ENCODE measurements at places on chromosomes 12 and 14. TPM values are rescaled to one million over a fixed set of nuclear protein-coding genes. Genes with fewer than 3 reads are reported as not detected.

GRCh38 chr14:37708481-37708880, 113.1 kb downstream of the TTC6 start:
- no peaks in the 10 kb centered on the region for H3K4me1 ChIP-seq
- no peak overlapping the region for H3K4me3 ChIP-seq
- no peaks in the 10 kb centered on the region for H3K27me3 ChIP-seq
- H3K36me3 ChIP-seq: no peaks in the 10 kb centered on the region
- no peak overlapping the region for H3K27ac ChIP-seq
- DNase-seq: no peak

DNA sequence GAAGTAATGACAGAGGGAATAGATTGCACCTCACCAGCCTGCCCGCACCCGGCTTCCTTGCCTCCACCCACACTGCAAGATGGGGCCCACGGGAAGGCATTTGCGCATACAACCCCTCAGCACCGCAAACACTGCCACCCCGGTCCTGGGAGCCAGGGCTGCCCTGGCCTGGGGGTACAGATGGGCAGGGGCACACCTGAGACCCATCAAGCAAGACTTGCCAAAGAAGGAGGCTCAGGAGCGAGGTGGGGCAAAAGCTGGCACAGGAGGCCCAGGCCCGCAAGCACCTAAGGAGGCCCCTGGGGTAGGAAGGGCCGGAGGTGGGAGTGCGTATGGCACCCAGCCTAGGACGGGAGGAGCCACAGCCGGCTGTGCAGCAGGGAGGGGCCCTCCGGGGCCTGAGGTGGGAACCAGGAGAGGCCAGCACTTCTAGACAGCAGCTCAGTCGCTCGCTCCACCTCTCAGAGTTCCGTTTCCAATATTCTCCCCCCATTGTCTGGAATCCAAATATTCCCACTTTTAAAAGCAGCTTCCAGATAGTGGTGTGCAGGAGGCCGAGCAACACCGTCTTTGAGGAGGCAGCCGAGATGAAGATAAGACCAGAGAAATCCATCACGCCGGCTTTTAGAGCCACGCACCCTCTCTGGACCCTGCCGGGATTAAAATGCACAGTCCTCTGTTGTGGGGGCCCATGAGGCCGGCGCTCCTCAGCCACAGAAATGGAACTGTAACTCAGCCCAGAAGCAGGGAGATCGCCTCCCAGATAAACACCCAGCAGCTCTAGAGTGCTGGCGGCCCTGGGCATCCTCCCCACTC, 12.2 kb upstream of the C14orf180 start:
- H3K27me3 ChIP-seq: no peaks in the 10 kb centered on the region
- no peak for DNase-seq
- H3K27ac ChIP-seq: no peak overlapping the region
- no peaks in the 10 kb centered on the region for H3K36me3 ChIP-seq

Gene DYNLL1
- 199 TPM for total RNA-seq

- H3K36me3 ChIP-seq: no peaks in the 10 kb centered on the region
- DNase-seq: no peak
- no peak overlapping the region for H3K4me3 ChIP-seq
- no peaks in the 10 kb centered on the region for H3K27me3 ChIP-seq
Observed at GRCh38 chr14:26088275-26088674, 509.6 kb downstream of the NOVA1 start.

Gene NFATC4
- 84.5 TPM for total RNA-seq

All from thoracic aorta (tissue), 2 donors.